ENCODE measurements at places on chromosomes 6 and 20.

DNA sequence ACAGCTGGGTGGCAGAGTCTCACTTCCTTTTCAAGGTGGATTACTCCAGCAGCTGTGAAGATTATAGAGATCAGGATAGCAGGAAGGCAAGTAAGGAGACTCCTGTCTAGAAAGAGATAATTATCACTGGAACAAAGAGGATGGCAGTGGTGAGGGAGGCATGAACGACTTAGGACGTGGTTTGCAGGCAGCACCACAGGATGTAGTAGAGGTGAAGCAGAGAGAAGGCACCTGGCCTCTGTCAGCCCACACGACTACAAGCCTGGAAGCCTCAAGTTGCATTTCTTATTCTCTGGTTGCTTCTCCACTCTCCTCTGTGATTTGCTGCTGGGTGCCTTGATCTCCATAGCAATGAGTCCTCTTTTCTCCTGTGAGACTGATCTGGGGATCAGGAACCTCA lies 62.7 kb downstream of the TSHZ2 start:
- no peak for DNase-seq

- no peak for DNase-seq
These were observed 503.7 kb upstream of the IRAK1BP1 start for GRCh38 chr6:78363688-78364087.

GRCh38 chr6:95578106-95578410 lies 723 bp downstream of the MANEA start:
- DNase-seq, result no peak

DNA sequence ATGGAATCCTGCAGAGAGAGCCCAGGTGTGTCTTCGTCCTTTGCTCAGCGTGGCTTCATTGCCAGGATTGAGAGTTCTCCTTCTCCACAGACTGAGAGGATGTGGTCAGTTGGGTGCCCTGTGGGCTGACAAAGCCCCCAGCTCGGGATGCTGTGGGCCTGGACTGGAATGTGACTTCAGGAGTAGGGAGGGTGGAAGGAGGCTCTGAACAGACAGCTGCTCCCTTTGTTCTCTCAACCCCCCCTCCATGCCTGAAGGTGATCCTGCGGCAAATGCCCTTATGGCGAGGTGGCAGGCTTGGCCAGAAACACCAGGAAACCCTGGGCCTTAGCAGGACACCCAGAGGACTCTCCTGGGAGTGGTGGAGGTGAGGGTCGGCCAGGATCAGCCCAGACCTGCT lies 1.8 kb upstream of the CST5 start:
- DNase-seq, result no peak

DNA sequence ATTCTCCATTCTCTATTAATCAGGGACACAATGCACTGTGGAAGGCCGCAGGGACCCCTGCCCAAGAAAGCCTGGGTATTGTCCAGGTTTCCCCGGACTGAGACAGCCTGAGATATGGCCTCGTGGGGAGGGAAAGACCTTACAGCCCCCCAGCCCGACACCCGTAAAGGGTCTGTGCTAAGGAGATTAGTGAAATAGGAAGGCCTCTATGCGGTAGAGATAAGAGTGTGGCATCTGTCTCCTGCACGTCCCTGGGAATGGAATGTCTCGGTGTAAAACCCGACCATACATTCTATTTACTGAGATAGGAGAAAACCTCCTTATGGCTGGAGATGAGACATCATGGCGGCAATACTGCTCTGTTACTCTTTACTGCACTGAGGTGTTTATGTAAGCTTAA lies 15.7 kb upstream of the EIF2S2 start:
- DNase-seq, result no peak

DNA sequence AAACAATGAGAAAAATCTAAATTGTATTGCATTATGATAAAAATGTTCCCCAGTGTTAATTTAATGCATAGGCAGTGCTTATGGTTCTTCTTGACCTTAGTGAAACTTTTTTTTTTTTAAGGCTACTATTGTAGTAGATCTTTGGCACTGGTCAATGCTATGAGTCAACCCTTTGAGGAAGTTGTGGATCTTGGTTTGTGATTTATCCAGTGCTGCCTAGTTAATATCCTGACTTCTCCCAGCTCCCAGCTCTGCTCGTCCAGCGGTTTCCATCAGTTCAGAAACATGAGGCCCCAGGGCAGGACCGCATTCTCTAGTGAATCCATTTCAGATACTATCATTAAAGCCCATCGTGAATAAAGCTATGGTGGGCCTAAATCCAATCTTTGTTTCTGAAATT lies 364.5 kb upstream of the JARID2 start:
- no peak for DNase-seq

DNA sequence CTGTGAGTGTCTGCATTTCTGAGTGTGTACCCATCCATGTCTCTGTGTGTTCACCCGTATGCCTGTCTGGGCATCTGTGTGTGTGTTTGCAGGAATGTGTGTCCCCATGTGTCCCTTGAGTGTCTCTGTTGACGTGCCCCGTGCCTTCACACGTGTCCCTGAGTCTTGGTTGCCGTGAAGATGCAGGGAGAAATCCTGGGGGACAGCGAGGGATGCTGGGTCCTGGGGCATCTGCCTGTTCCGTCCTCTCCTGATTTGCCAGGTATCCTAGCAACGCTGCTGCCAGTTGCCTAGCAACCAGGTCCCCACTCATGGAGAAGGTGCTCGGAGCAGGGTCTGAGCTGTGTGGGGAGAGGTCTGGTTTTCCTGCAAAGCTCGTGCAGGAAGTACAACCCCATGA lies 6.0 kb upstream of the LKAAEAR1 start:
- no peak for DNase-seq

DNA sequence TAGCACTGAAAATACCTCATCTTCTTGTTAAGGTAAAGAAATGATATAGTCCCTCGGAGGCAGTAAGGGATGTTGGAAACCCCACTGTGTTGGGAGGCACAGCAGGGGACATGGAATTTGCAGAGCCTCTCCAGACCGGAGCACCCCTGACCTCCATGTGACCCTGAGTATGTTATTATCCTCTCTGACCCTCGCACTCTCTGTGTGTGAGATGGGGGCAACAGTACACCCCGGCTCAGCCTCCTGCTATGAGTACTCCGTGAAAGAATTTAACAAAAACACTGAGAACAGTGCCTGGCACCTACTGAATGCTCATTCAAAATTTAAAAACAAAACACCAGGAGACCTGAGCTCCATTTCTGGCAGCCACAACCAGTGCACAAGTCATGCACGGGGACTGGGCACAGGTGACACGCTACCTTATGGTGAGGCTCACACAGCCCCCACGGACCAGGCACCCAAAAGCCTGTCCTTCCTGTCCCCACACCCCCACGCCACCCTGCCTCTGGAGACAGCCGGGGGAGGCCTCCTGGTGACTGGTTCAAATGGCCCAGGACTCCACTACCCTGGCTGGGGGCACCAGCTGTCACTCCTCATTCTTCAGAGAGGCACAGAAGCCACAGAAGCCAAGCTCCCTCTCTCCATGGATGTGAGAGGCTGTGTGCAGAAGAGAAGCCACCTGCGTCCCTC lies 6.1 kb downstream of the NINL start:
- peak; percentile 13 for DNase-seq

- no peak for DNase-seq
These were observed 100.9 kb downstream of the OPRM1 start for GRCh38 chr6:154139892-154140291.

DNA sequence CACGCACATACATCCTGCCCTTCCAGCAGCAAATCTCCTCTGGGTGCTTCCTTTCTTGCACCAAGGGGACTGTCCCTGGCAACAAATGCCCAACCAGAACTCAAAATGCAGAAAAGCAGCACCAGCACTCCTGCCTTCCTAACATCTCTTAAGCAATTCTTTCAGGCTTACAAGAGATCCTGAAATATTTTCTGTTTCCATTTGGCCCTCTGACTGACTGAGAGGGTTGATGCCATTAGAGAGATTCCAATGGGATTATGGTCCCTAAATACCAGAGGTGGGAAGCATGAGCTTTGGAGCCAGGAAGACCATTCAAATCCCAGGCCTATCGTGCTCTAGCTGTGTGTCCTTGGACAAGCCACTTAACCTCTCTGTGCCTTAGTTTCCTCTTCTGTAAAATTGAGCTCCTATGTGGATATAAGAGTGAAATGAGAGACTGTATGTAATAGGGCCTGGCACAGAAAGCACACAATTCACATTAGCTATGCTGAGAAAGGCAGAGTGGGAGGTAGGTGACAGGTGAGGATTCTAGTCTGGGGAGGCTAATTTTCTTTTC lies 56.8 kb downstream of the PRDM1 start:
- DNase-seq, result no peak

GRCh38 chr6:149480502-149481280 lies 4.1 kb downstream of the ZC3H12D start:
- no peak for DNase-seq

DNA sequence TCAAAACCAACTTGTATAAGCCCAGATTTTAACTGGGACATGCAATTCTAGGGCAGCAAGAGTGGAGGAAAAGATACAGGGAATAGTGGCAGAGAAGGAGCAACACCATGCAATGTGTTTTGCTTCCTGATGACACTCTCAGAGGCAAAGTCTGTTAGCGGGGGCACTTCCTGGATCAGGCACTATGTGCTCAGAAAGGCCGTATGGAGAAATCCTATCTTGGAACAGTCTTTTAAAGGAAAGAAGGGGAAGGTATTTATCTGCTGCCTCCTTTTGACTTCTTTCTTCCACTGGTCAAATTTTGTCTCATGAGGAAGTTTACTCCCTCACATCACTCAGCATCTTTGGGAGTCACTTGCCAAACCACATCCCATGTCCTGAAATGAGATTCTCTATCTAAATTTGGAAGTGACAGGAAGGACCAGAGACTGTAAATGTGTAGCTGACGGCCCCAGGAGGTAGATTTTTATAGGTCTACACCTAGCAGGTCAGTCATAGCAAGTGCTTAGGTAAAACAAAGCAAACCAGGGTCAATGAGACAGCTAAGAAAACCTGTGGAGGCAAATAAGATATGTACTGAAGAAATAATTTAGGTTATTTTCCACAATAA lies 91.7 kb upstream of the ELOVL5 start:
- no peak for DNase-seq

DNA sequence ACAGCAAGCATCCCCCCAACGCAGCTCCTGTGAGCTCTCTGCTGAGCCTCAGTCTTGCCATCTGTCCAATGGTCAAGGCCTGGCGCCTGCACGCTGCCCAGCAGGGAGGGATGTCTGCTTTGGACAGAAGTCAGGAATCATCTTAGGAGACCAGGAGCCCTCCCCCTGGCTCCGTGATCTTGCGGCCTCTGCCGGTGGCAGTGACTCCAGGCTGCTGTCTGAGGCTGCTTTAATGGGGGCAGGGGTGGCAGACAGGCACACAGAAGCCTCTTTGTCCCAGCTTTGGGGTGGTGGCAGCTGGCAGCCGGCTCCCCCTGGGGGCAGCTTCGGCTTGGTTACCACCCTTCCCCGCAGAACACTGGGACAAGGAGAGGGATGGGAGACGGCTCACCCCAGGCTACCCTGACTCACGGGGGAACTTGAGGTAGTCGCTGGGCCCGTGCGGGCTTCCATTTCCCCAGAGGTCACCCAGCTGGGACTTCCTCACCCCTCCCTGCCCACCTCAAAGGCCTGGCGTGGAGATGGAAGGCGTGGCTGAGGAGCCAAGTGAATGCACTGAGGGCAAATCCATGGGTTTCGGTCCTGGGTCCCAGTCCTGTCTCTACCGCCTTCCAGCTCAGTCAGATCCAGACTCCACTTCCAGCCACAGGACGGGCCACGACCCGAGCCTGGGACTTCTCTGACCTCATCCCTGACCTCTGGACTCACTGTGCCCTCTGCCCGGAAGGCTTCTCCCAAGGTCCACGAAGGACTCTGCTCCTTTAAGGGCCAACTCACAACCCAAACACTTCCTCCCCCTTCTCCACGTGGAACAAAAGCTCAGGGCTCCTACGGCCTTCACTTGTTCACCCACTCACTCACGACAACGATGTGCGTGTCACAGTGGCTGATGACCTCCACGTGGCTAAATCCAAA lies 14.8 kb downstream of the PEDS1 start:
- no peak for DNase-seq

- no peak for DNase-seq
These were observed 494.0 kb downstream of the ADGRB3 start for GRCh38 chr6:69129046-69129445.

DNA sequence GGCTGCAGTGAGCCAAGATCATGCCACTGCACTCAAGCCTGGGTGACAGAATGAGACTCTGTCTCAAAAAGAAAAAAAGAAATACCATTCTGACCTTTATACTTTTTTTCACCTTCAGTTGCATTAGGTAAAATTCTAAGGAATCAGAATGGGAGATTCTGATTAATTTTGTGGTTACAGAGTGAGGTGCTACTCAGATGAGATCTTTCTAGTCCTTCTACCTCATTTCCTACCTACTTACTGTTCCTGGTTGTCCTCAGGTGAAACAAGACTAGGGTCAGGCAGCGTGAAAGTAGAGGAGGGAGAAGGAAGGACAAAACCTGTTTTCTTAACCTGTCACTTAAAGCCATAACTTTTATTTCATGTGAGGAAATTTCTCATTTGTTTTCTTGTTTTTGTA lies 63.7 kb downstream of the MTFR2 start:
- DNase-seq, result no peak

Data from NCI-H2107 (cell line).